ENCODE measurements at places on chromosomes 2 and 18. TPM values are rescaled to one million over a fixed set of nuclear protein-coding genes. Genes with fewer than 3 reads are reported as not detected.

- no peak for DNase-seq
Measured at GRCh38 chr2:21024722-21025389, 19.0 kb downstream of the APOB start.

DNA sequence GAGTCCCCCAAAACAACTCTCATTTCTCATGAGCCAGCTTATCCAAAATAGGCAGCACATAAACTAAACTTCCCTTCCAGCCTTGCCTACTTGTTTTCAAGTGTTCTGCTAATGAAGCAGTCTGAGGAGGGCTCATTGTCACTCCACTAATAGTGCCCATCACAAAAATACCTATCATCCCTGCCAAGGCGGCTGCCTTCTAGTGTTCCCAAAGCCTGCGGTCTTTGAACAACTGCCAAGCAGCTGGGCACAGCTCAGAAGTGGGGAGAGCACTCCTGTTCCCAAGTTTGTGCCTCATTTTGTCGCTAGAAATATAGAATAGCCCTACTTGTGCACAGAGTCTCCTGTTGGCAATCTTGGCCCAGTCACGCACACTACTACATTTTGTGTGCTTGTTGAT is 50.3 kb downstream of the DTNA start:
- DNase-seq = no peak

- DNase-seq = no peak
Measured at GRCh38 chr2:149611100-149611820, 23.7 kb upstream of the MMADHC start.

DNA sequence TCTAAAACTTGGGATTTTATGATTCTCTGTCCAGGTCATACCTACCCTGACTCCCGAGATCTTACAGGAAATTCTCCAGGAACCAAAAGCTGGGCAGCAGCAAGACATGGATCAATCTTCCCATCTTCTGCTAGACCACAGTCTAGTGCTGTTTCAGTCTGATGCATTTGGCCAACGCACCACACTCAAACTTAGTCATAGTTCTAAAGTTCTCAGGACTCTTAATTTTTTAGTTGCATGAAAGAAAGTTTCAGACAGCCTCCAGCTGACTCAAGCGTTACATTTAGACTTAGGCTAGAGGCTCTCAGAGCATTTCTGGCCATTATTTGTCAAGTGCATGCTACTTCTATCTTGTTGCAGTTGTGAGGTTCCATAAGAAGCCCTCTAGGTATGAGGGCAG is 230.1 kb upstream of the CCDC150 start:
- DNase-seq = no peak

DNA sequence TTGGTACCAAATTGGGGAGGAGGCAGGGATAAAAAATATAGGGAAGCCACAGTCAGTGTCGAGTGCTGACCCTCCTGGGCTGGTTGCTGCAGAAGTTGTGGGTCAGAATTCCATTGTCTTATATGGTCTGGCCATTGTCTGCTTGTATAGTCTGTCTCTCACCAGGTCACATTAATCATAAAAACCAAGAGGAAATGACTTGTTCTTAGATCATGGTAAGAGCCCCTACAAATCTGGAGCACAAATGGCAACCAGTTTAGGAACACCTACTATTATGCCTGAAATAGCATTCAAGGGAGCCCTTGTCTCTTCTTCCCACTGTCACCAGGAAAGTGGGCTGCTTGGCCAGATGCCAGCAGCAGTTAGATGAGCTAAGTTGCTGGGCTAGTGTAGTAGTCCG is 119.7 kb upstream of the RMP24 start:
- no peak for DNase-seq

DNA sequence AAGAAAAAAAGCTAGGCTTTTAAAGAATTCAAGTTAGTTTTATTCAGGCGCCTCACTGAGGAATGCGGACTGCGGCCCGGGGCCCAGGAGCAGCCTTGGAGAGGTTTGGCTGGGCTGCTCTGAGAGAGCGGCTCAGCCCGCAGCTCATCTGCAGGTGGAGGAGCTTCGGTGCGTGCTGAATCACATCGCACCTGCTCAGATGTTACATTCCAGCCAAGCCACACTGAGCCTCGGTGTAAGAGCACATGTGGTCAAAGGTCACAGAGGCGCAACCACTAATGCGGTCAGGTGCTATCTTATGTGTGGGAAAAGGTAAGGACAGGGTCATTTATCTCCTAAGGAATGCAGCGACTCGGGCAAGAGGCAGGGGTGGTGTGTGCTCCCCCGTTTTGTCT is 17.1 kb upstream of the CNDP1 start:
- peak; percentile 50 for DNase-seq

GRCh38 chr2:71281950-71282349 is 49.6 kb upstream of the ZNF638 start:
- no peak for DNase-seq

DNA sequence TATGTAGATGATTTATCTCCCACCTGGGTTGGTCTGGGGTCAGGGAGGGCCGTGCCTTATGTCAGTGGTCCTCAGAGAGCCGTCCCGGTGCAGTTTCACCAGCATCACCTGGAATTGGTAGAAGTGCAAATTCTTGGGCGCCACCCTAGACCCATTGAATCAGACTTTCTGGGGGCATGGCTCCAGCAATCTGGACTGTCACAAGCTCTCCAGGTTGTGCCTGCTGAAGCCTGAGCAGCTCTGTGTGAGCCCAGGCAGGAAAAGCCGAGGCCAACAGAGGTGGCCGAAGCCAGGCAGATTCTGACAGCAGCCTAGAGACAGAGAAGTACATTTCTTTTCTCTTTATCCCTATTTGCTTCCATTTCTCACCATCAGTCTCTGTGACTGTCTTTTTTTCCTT is 98.4 kb upstream of the SEC11C start:
- DNase-seq = no peak

GRCh38 chr2:61085883-61086282 is 20.2 kb downstream of the SANBR start:
- DNase-seq = no peak

Gene TEKT4
- total RNA-seq = not detected

Gene KLHL14
- 0.33 TPM for total RNA-seq

Gene NAT8
- total RNA-seq = not detected

Gene FTCDNL1
- total RNA-seq = 1.6 TPM

Gene GNLY
- 5.3 TPM for total RNA-seq

Gene RFX8
- total RNA-seq = 0.32 TPM

Gene HOXD3
- total RNA-seq = 10.9 TPM

Gene DTNB
- total RNA-seq = 11.6 TPM

Gene CLEC4F
- total RNA-seq = 0.29 TPM

Gene SERPINB13
- total RNA-seq = not detected
